Activated CD8-positive, alpha-beta memory T cell treated with anti-CD3 and anti-CD28 coated beads, Interleukin-2, amount 10 ng/mL, durations not matched to agents 7 days and 5 days (primary cell): ENCODE measurements at places on chromosomes 13 and 19. TPM values are rescaled to one million over a fixed set of nuclear protein-coding genes. Genes with fewer than 3 reads are reported as not detected.

DNA sequence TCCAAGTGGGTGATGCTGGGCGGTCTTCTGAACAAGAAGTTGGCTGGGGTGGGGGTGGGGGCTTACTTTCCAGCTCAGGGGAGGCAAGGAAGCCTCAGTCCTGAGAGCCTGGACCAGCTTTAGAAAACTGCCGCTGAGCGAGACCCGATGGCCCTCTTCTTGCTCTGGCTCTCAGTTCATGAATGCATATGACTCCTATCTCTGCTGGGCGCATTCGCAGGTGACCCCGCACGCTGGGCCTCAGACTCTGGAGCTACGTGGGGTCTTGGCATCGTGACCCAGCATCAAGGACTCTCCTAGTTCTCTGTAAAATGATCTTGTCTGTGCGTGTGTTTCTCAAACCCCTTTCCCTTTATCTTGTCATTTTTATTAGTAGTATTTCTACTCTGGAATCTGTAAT lies 19.7 kb downstream of the PRAM1 start:
- DNase-seq: no peak

Gene DPF1
- total RNA-seq: not detected

GRCh38 chr13:35690581-35691207 lies 214.2 kb upstream of the MAB21L1 start:
- no peak for DNase-seq

GRCh38 chr13:68851026-68851425 lies 1256.6 kb upstream of the ATXN8OS start:
- DNase-seq: no peak

GRCh38 chr13:35530581-35530980 lies 54.1 kb upstream of the MAB21L1 start:
- DNase-seq: no peak

GRCh38 chr19:32691952-32692726 lies 518 bp downstream of the NUDT19 start:
- peak; percentile 77 for DNase-seq

GRCh38 chr19:2588081-2588777 lies 112.3 kb downstream of the GADD45B start:
- no peak for DNase-seq

DNA sequence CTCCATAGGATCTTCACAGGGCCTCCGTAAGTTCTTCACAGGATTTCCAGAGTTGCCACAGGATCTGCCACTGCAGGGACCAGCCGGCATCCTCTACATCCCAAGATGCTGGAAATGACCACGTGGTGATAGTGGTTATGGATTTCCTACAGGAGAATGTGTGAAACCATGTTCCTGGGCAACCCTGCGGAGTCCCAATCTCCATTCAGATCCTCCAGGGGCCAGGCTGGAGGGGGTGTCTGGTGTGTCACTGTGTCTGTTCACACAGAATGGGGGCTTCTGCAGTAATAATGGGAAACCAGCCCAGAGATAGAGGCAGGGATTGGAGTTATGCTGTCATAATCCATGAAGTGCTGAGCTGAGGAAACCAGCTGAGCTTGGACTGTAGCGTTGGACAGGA lies 8.6 kb downstream of the LILRA6 start:
- no peak for DNase-seq

GRCh38 chr19:1744133-1744665 lies 9.1 kb upstream of the ONECUT3 start:
- no peak for DNase-seq

Gene IL27RA
- total RNA-seq: 29.7 TPM

- DNase-seq: no peak
Measured at GRCh38 chr19:48061401-48062344, 17.8 kb upstream of the CABP5 start.

Gene IL4I1
- total RNA-seq: 1.7 TPM

DNA sequence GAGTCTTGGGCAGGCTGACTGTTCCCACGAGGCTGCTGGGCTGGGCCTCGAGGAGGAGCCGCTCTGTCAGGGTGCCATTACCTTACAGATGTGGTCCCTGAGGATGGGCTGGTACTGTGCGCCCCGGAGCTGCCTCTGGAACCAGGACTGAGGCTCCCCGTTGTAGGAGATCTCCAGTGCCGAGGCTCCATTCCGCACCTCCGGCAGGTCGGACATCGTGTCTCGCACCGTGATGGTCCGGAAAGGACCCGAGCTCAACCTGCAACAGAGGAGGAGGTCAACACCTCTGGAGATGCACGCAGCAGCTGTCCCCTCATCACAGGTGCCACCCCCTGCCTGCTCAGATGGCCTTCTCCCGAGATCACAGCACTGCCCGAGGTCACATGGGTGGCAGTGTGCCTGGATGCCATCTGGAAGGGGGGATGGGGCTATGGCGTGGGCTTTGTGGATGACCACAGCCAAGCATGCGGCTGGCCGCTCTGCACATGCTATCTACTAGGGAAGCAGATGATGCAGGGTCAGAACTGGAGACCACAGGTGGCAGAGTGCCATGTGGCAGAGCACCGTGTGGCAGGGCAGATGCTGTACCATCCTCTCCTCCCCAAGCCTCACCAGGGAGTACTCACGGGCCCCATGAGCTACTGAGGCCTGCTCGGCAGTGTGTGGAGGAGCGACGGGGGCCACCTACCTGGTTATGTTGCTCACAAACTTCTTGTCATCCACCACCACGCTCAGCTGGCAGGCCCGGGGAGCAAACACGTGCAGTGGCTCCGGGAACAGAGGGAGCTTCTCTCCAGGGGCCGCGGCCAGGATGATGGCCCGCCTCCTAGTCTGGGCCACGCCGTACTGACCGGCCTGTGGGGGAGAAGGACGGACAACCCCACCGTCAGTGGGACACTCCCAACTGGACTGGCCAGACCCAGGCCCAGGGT lies 18.3 kb upstream of the EIF3G start:
- DNase-seq: no peak

Gene CD79A
- 4.0 TPM for total RNA-seq

DNA sequence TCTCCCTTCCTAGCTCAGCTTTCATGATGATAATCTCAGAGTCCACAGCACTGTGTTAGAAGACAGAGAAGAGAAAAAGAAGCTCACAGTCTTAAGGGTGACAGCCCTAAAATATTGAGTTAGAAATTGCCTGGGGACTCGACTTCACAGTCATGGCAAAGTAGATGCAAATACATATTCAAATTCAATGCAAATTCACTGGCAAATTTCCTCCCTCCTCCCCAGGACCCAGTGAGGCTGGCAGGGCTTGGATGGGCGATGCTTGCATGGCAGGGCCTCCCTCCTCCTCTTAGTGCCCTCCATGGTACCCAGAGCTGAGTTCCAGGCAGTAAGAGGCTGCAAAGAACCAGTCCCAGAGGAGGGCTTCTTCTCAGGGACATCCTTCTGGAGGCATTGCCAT lies 115.6 kb upstream of the UQCRFS1 start:
- no peak for DNase-seq

GRCh38 chr13:42971691-42972347 lies 20.2 kb downstream of the EPSTI1 start:
- DNase-seq: no peak

Gene CGB1
- total RNA-seq: not detected

DNA sequence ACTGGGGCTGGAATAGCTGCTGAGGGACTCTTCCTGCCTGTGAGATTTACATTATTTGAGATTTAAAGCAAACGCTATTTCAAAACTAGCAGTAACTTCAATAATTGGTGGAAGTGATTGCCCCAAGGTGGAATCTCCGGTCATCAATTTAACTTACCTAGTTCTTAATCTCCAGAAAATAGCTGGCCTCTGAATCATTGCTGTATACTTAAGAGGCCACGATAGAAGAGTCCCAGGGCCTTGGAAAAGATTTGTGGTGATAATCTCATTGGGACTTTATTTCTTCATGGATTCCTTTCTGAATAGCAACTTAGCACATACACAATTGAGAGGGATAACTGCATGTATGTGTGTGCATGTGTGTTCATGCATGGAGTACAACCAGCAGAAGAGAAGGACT lies 120.2 kb downstream of the DNAJC15 start:
- no peak for DNase-seq

GRCh38 chr13:24663586-24663985 lies 16.6 kb upstream of the ATP12A start:
- DNase-seq: no peak

Gene ATXN8OS
- not detected for total RNA-seq

DNA sequence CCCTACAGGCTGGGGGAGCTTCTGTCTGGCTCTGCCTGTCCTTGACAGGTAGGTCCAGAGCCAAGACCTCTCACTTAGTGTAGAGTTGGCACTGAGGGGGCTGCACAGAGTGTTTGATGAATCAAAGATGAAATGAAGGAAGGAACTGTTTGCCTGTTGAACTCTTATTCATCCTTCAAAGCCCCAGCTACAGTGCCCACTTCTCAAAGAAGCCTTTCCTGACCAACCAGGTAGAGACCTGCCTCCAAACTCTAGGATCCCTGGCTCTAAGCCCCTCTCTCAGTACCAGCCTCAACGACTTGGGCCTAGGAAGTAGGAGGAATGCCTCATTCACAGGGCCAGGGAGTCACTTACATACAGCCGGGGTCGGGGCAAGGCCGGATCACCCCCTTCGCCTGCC lies 9.1 kb upstream of the TMEM161A start:
- no peak for DNase-seq

- DNase-seq: no peak
Measured at GRCh38 chr13:28819046-28819730, 951 bp upstream of the MTUS2 start.

GRCh38 chr13:29594303-29594709 lies 1.2 kb downstream of the SLC7A1 start:
- peak; percentile 70 for DNase-seq

DNA sequence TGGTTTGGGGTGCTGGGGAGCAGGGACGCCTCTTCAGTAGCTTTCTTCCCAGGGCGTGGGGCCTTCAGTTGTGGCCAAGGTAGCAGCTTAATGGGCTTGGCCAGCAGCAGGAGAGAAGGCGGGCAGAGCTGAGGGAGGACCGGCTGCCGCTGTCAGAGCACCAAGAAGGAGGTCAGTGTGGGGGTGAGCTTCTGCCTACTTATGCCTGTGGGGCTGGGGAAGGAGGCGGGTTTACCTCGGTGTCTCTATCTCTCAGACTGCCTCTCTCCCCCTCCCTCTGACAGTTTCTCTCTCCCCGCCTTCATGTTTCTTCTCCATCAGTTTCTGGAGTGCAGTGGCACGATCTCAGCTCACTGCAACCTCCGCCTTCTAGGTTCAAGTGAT lies at the start of gene CAPN12:
Gene CAPN12, minus strand, starts transcription at position 177 of the 384 bp plus-strand sequence. CDS start 309 bp downstream, outside the sequence.
- DNase-seq: no peak

- no peak for DNase-seq
Measured at GRCh38 chr19:44643605-44644401, at the start of gene PVR. PVR (plus strand) TSS chr19:44643910; CDS start chr19:44644097, 187 bp downstream.

DNA sequence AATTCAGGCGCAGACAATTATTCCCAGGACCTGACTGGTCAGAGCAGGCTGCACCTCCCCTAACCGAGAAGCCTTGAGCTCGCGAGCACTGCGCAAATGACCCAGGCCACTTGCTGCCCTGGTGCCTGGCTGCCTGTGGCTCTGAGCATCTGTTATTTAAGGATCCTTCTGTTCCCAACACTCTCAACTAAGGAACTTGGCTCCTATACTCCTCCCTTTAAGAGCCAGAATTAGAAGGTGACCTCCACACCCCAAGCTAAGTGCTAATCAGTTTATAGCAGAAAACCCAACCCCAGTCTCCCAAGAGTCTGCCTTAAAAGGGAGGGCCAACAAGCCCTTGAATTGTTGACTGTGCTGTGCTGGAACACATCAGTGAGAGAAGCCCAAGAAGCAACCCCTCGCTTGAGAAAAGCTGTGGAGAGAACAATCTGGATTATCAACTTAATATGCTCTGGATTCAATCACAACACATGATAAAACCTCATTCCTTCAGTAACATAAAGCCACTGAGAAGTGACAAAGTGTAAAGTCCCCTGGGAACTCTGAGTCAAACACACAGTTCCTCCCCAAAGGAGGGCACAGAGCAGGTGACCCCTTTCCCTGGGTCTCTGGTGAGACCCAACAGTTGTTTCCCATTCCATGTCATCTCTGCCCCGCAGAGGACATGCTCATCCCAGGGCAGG lies 14.6 kb downstream of the AKAP8L start:
- DNase-seq: no peak

Gene KASH5
- 0.64 TPM for total RNA-seq

Gene SIGLEC9
- 0.26 TPM for total RNA-seq

GRCh38 chr13:48094404-48094780 lies 512 bp downstream of the MED4 start:
- peak; percentile 44 for DNase-seq

Gene ZNF554
- 1.6 TPM for total RNA-seq

DNA sequence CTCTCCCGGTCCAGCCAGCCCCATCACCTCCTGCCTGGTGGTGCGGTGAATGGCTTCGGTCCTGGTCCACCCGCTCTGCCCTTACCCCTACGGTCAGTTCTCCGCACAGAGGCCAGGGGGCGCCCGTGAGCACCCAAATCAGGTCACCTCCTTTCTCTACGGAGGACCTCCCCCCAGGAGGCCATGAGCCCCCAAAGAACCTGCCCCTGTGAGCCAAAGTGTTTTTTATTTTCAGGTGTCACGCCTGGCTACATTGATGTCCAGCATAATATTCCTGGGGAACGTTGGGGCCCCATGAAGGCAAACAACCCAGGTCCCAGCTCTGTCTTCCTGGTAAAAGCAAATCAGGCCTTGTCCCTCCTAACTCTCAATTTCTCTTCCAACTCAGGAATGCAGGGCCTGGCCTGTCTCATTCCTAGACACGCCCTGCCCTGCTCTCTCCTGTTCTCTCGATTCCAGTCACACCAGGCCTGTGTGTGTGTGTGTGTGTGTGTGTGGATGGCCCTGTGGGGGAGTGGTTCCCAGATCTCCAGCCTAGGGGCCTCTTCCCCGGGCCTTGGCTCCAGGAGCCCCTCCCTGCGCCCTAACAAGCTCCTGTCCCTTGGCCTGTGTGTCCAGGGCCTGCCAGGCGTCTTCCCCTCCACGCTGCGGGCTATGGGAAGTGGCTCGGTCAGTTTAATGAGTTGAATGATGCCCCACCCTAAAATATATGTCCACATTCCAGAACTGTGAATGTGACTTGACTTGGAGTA lies 9.7 kb upstream of the GIPC1 start:
- DNase-seq: peak; percentile 82

- peak; percentile 76 for DNase-seq
Measured at GRCh38 chr19:42487032-42487797, 41.1 kb downstream of the CEACAM1 start.

GRCh38 chr13:63351081-63351480 lies 1935.4 kb upstream of the PCDH20 start:
- DNase-seq: no peak
